ENCODE measurements at places on chromosomes 3 and 15.

DNA sequence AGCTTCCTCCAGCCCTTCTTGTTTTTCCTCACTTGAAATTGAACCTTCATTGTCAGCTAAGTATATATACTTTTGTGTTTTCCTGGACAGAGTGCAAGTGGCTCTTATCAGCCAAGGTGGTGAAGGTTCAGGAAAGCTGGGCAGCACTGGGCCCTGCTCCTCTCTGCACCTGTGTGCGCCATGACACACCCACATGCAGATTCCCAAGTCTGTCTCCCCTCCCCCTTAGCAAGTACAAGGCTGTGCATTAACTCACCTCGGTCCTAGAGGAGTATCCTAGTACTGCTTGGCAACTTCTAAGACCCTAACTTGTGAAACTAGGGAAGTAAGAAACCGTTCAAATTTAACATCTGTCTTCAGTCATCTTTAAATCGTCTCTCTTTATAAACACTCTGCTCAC lies 85.8 kb downstream of the SLC49A4 start:
- no peak for DNase-seq

DNA sequence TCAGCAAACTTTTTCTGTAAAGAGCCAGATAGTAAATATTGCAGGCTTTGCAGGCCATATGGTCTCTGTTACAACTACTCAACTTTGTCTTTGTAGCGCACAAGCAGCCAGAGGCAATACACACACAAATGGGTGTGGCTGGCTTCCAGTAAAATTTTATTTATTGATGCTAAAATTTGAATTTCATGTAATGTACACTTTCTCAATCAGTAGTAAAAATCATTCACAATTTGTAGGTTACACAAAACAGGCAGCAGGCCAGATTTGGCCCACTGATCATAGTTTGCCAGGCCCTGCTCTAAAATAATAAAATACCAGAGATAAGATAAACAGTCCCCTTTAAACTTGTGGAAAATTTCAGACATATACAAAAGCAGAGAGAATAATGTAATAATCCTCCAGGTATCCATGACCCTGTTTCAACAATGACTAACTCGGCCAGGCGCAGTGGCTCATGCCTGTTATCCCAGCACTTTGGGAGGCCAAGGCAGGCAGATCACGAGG lies 330.3 kb downstream of the SHQ1 start:
- no peak for DNase-seq

- DNase-seq, result no peak
These were observed 469.1 kb downstream of the SOX2 start for GRCh38 chr3:182180654-182181385.

DNA sequence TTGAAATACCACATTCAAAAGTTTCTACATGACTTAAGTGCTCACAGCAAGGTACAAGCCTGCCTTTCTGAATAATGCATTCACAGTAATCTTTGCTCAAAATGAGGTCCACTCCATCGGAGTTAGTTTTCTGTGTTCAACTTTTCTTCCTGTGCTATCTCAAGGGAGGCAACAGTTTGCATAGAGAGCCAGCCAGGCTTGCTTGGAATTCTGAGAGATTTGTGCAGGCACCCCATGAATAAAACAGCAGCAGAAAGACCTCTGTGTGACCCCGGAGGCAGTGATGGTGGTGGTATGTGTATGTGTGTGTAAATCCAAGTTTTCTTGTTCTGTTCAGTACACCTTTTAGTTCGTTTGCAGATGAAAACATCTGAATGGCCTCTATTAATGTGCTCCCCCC lies 124.0 kb downstream of the ADAMTS9 start:
- no peak for DNase-seq

GRCh38 chr15:100705065-100705464 lies 102.7 kb downstream of the ASB7 start:
- no peak for DNase-seq

DNA sequence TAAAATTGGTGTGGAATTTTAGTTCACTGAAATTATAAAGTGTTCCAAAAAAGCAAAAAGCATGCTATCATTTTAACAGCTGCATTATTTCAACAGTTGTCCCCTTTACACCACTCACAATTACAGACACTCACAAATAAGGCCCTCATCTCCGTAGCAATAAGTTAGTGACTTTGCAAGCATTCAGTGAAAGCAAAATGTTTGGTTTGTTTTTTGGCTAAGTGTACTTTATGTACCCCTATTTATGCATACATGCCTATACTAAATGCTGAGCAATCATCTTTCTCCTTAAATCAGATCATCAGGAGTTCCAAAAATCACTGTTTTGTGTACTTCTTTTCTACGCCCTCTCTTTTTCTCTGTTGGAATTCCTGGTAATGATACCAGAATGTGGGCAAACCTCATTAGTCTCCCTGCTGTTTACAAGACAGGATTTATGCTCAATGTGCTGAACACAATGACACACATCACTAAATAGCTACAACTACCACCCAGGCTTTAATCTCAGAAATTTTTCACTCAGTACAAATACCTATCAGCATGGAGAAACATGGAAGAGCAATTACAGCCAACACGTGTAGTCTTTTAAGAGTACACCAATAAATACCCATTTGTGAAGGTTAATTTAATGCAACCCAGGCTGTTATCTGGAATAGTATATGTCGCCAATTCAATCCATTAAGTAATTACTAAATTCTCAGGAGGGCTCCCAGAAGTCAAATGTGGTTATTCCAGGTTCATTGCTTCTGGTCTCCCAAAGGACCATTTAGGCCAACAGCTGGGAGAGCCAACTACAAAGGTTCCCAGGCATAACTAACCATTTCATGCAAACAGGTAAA lies 12.0 kb downstream of the ALDH1A2 start:
- DNase-seq, result no peak

DNA sequence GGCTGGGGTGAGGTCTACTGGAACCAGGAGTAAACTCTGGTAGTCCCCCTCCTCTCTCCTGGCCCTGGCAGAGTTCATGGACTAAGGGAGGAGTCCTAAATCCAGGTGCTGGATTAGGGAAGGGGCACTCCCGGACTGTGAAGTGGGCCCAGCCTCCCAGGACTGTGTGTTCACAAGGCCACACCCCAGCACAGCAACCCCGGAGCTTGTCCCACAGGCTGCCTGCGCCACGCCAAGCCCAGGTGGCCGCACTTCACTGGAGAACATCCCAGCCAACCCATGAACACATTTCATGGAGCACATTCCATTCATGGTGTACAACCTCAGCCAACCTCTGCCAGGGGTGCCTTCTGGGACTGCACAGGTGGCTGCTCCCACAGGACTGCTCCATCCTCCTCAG lies 8.2 kb downstream of the ARPIN start:
- DNase-seq, result no peak

GRCh38 chr15:75211436-75212199 lies 9.9 kb downstream of the C15orf39 start:
- DNase-seq, result no peak
